ENCODE measurements at places on chromosomes 2 and 18. TPM values are rescaled to one million over a fixed set of nuclear protein-coding genes. Genes with fewer than 3 reads are reported as not detected.

The CHRND gene
- not detected for polyA plus RNA-seq

The DNPEP gene
- 73.5 TPM for polyA plus RNA-seq

The CTAGE1 gene
- polyA plus RNA-seq, result not detected

DNA sequence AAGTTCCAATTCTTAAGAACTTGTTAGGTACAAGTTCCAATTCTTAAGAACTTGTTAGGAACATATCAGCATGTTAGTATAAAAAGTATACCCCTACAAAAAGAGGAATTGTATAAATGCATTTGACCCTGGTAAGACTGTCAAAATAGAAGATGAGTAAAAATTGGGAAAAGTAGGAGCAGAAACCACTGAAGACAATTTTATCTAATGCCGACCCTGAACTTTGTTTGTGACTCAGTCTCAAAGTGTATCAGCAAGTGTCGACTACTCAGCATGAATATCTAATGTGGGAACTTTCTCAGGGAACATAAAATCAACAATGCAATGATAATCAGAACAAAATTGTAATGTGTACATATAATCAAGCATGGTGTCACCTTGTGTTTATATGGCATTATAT is 583 bp upstream of the CD226 start:
- DNase-seq, result no peak
